ENCODE measurements at places on chromosomes 7 and 10.

- no peak for DNase-seq
Measured at GRCh38 chr10:74968667-74969061, 142.3 kb downstream of the KAT6B start.

DNA sequence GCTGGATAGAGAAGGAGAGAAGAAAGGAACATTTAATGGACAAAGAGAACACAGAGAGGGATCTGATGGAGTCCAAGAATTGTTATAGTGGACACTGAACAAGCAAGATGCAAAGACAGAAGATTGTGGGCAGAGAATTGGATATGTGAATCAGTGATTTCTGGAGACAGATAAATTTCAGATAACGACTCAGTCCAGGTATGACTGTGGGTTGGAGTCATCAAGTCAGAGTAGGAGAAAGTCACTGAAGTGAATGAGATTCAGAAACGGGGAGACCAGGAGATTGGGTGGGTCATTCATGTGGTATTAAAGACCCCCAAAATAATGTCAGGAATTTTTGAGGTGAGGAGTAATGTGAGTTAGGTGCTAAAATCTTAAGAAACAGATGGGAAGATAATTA, 23.0 kb downstream of the ASB4 start:
- DNase-seq, result no peak

DNA sequence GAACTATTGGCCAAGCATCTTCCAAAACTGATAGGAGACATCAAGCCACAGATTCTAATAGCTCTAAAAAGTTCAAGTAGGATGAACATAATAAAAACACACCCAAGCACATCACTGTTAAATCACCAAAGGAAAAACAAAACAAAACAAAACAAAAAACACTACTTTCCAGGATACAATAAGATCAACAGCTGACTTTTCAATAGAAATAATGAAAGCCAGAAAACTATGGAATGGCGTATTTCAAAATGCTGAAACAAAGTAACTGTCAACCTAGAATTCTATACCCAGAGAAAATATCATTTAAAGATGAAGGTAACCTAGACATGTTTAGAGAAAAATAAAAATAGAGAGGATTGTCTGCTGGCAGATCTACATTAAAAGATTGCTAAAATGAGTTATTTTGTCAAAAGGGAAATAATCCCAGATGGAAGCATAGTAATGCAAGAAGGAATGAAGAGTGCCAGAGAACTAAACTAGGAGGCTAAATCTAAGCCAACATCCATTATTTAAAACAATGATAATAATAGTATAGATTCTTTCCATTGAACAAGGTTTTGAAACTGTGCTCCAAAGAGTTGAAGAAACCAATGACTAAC, 13.9 kb downstream of the TUBAL3 start:
- no peak for DNase-seq

GRCh38 chr10:98430427-98430826, 15.4 kb upstream of the PYROXD2 start:
- no peak for DNase-seq
